ENCODE measurements at places on chromosomes 3 and 15. TPM values are rescaled to one million over a fixed set of nuclear protein-coding genes. Genes with fewer than 3 reads are reported as not detected.
A peak's percentile ranks its signal among the peaks of the same experiment; 100 is the strongest.

Gene CORO2B
- not detected for total RNA-seq

- DNase-seq: no peak
Observed at GRCh38 chr15:42285034-42285433, 11.8 kb upstream of the TMEM87A start.

Gene INSYN1
- not detected for total RNA-seq

Gene RHOV
- total RNA-seq: 33.5 TPM

DNA sequence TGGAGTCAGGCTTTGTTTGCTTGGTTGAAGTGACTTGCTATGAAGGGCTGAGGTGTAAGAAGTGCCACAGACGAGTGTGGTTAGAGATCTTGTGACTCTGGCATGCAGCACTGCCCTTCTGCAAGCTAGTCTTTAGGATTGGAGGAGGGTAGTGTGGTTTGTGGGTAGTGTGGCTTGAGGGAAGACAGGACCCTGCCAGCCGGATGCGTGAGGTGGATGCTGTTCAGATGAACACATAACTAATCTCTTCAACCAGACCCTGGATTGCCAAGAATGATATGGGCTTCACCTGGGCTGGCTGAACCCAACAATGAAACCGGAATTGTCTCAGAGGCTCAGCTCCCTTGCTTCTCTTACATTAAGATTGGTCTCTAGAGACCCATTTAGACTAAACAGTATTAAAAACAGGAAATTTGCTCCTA, 32.7 kb downstream of the STARD9 start:
- no peak for DNase-seq

DNA sequence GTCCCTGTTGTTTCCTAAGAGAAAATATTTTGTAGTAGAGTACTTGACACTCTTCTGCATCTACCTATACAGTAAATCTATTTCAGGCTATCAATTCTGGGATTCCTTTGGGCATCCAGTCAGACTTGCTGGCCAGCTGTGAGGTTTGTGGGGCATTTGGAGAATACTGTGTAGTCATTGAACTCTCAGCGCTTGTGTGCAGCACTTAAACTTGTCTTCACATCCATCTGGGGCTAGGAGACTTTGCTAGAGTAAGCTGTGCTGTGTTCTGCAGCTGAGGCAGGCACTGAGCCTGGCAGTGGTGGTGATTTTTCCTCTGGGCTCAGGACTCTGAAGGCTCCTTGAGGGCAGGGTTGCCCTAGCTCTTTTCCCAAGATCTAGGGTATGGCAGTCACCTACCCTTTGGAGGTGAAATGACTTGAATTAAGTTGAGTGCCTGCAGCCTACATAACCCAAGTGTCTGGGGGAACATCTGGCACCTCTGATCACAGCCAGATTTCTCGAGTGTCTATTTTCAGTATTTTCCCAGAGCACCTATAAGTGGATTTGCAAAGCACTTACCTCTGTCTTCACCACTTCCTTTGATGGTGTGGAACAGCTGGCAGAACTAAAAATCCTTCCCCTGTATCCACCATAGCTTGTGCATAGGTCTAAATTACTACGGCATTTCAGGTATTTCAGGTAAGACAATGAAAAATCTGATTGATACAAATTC, 19.3 kb downstream of the CLSTN2 start:
- no peak for DNase-seq

Gene ATP1B3
- total RNA-seq: 35.7 TPM

Gene AGTR1
- total RNA-seq: not detected

DNA sequence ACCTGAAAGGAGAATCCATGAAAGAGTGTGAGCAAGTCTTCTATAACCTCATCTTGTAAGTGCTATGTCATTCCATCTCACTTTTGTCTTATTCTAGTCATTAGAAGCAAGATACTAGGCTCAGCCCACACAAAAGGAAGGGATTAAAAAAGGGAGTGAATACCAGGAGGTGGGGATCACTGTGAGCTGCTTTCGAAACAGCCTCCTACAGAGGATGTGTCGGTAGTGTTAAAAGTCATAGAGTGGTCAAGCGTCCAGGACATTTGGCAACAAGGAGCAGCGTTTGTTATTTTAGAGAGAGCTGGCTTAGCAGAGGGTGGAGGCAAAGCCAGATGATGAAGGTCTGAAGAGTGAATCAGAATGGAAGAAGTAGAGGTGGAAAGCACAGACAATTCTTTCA, 11.7 kb upstream of the ZNF148 start:
- no peak for DNase-seq

- no peak for DNase-seq
Observed at GRCh38 chr3:71702131-71703024, 22.8 kb downstream of the EIF4E3 start.

Gene UCN2
- not detected for total RNA-seq

Gene IGDCC3
- total RNA-seq: not detected

Gene POTEB
- total RNA-seq: not detected

- no peak for DNase-seq
Observed at GRCh38 chr3:182732232-182733015, 60.9 kb upstream of the ATP11B start.

- DNase-seq: no peak
Observed at GRCh38 chr15:85073556-85074194, 92.0 kb downstream of the PDE8A start.

Gene ABTB1
- total RNA-seq: 10.1 TPM

Gene SIDT1
- 4.8 TPM for total RNA-seq

Gene AMIGO3
- 2.7 TPM for total RNA-seq

DNA sequence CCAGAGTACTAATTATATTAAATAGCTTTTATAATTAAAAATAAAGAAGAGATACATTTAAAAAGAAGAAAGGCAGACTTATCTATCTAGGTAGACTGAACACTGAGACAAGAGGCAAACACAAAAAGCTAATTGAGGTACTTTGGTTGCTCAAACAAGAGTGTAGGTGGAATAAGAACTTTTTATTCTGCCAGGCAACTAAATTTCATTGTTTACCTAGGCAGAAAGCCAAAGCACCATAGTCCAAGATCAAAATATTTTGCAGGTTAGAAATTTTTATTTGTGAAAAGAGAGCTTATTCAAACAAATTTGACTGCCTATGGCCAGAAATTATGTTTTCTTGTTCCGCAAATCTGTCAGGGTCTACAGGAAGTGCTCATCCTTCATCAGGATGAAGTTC, 499.6 kb upstream of the GBE1 start:
- DNase-seq: no peak

Gene NPAP1
- not detected for total RNA-seq

GRCh38 chr15:49154799-49155109, 645 bp downstream of the COPS2 start:
- DNase-seq: no peak

DNA sequence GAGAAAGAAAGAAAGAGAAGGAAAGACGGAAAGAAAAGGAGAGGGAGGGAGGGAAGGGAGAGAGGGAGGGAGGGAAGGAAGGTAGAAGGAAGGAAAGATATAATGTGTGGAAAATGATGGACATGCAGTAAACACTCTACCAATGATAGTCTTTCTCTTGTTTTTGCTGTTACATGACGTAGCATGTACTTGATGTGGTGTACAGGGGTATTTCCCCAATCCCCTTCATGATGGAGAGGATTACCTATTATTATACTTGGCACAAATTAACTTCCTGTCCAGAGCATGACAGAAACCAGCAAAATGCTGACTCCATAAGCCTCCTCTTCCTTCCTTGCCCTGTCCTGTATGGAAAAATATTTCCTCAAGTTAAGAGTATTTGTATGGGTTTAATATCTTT, 124.4 kb downstream of the B3GALNT1 start:
- no peak for DNase-seq

Gene TRH
- not detected for total RNA-seq

DNA sequence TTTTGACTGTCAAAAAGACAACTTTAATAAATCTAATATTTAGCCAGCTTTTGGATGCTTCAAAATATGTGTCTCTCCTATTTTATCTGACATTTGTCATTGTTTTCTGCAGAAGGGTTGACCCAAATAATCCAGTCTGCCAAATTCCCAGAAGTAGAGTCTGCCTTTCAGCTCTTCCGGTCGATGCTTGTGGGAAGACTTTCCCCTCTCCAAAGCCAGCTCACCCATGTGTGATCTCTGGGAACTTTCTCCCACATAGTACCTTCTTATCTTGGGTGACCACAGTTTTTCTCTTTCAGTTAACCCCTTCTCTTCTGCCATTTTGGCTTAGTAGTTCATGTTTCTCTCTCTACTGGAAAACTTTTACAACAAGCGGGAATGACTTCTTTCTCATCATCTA, 94.1 kb downstream of the ASB7 start:
- DNase-seq: no peak

Gene SPRED1
- 36.0 TPM for total RNA-seq

GRCh38 chr15:81074773-81075172, 59.3 kb upstream of the CFAP161 start:
- DNase-seq: no peak

Gene CYP1A2
- total RNA-seq: not detected

Gene AHSG
- total RNA-seq: not detected

GRCh38 chr3:122104515-122105194, 49.5 kb downstream of the CD86 start:
- DNase-seq: no peak

GRCh38 chr3:183815951-183816475, 9.4 kb downstream of the MAP6D1 start:
- DNase-seq: no peak

Gene SLC15A2
- 2.3 TPM for total RNA-seq

Gene PLCB2
- 0.38 TPM for total RNA-seq

Gene ABHD5
- 11.3 TPM for total RNA-seq

DNA sequence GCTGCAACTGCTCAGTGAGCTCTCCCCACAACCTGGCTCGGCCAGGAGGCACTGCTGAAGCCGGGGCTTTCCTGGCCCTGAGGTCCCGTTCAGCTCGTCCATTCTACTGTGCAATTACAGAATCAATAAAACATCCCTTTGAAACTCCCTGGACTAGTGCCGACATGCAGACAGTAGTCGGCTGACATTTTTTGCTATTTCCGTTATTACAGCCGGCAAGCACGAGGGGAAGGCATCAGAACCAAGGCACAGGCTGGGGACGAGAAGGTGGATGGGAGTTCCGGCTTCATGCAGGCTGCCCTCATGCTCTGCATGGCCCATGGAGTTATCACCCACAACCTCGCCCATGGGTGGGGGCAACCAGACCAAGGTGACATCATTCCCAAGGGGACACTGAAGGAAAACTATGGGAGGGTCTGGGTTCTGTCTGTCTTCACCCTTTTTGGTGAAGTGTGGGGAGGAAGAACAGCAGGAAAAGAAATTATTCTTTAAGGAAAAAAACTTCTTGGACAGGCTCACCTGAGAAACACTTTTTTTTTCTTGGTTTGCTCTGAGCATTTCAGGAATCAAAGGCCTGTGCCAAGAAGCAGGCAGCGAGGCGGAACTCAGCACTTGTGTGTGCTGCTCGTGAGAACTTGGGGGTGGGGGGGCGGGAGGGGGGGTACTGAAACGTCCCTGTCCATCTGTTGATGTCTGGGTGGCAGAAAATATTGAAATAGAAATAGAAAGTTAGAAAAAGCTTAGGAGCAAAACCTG, 154.5 kb downstream of the FOXP1 start:
- no peak for DNase-seq

Gene GOLGA6B
- total RNA-seq: not detected

Gene CSPG4
- total RNA-seq: 8.9 TPM

DNA sequence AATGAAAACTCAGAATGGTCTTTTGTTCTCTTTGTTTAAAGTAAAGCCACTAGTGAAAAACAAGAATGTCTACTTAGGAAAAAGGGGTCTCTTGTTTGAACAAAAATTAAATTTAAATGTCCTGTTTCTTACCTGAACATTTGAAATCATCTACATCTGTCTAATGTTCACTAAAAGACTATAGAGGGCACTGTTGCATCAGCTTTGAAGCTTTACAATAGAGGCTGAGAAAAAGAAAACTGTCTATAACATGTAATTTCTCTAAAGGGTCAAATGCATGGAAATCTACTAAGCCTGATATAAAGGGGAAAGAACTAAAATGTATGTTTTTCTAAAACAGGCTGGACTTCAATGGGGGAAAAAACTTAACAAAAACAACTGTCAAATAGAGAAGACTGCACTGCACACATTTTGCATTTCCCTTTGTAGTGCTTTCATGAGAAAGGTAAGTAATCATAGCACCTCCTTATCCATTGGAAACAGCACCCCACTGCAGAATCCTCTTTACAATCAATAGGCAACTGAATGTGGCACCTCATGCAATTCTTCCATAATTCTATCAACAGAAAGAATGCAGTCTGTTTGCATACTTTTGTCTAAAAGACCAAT, 26.3 kb downstream of the DPH6 start:
- peak; percentile 74 for DNase-seq

Gene MB21D2
- 3.0 TPM for total RNA-seq

Gene SLC24A5
- not detected for total RNA-seq

DNA sequence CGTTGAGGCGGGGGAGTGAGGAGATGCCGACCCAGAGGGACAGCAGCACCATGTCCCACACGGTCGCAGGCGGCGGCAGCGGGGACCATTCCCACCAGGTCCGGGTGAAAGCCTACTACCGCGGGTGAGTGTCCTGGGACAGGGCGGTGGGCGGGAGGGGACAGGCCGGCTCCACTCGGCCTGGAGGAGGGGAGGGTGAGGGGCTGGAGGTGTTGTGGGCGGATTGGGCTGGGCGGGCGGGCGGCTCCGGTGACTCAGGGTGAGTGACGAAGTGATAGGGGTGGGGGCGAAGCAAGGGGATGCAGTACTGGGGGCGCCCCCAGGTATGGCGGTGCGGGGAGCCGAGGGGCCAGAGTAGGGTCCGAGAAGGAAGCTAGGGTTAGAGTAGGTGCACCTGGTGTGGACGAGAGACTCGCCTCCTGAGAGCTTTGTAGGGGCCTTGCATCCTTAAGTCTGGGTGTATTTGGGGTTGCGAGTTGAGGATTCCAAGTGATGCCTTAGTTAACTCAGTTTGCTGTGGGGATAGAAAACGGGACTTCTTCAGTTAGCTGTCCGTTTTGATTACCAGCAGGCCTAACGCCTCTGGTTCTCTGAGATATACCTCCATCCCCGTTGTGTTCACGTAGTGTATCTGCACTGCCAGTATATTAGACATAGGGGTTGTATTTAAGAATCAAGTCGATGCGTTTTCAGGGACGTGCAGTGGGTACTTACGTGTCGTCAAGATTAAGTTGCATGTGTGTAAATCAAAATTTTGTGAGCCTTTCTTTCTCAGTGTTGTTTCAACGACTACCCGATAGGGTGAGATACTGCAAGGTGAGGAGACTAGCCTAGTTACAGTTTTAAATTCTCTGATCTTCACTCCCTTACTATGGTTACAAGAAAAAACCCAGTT, 670 bp downstream of the PRKCI start:
- DNase-seq: peak; percentile 65

DNA sequence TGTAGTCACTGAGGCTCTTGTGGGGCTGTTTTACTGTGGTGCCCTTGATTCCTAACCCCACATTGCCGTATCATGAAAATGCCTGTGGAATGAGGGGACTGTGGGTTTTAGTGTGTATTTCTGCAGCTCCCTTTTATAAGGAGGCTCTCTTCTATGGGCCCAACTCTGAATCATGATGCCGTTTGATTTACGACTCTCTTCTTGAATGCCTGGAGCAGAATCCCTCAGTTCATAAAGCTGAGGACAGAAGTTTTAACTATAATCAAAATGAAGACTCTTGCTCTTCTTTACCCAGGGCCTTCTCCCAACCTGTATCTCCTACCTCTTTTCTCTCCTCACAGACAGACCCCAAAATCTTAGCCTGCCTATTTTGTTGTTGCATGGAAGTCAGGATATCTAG, 109.5 kb downstream of the RARB start:
- no peak for DNase-seq

GRCh38 chr3:128701342-128702212, 24.4 kb upstream of the RAB7A start:
- no peak for DNase-seq

GRCh38 chr3:5270666-5271371, 83.3 kb downstream of the EDEM1 start:
- no peak for DNase-seq

Gene RTP3
- not detected for total RNA-seq

Gene DAZL
- total RNA-seq: not detected

Gene KCNMB3
- total RNA-seq: 1.9 TPM

Gene OR4F15
- not detected for total RNA-seq

- DNase-seq: no peak
Observed at GRCh38 chr15:68488290-68488689, 56.3 kb upstream of the ITGA11 start.
